ENCODE measurements at places on chromosomes 12 and 14.
A peak's percentile ranks its signal among the peaks of the same experiment; 100 is the strongest.

DNA sequence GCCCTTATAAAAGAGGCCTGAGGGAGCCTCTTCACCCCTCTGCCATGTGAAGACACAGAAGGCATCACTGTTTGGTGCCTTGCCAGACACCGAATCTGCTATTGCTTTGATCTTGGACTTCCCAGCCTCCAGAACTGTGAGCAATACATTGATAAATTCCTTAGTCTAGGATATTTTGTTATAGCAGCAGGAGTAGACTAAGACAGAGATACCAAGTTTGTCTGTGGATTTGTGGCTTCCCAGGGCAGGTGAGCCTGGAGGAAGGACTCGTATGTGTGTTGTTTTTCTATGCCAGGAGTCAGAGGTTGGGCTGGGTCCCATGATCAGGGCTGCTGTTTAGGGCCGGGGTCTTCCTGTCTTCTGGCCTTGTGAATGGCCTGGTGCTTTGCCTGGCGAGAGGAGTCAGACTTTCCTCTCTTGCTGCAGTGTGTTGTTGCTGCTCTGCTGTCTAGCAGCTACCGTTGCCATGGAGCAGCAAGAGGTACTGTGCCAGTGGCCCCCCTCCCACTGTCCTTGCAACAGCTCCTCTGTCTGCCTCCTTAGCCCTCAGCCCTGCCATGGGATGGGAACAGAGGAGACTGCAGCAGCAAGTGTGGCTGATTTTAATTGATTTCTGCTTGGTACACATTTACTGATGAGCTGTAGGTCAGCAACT, 111.2 kb downstream of the CHST11 start:
- no peak for DNase-seq

DNA sequence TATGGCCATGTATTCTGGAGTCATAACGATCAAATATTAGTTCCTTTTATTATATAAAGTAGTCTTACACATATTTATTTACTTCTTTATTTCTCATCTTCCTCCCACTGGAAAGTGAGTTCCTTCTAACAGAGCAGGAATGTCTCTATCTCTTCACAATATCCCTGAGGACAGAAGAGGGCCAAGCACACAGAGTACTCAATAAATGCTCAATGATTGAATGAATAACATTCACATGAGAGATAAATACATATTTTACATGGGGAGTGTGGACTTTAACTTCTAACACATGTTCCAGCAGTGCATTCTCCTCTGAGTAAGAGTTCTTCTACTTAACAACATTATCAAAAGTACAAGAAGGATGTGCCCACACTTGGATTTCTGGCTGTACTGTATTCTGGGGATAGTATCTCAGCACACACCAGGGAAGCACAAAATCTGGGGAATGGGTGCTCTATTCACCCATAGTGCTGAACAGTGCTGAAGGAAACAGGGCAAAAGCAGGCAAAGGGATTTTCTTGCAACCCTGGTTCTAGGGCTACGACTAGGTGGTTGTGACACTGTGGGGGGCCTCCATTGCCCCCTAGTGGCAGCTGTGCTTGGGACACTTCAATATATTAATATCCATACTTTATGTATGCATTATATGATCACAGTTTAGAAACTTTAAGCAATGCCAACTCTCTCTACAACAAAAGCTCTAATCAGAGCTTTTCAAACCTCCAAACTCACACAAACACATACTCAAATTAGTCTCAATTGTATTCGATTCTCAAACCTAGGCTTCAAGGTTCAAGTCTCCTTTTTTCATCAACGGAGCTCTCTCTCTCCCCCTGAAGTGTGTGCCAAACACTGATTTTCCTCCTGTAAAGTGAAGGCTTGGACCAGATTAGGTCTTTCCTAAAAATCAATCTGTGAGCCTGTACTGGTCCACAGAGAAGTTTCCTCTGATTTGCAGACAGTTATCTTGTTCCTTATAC, 115.5 kb downstream of the SLC2A13 start:
- DNase-seq, result peak; percentile 65

DNA sequence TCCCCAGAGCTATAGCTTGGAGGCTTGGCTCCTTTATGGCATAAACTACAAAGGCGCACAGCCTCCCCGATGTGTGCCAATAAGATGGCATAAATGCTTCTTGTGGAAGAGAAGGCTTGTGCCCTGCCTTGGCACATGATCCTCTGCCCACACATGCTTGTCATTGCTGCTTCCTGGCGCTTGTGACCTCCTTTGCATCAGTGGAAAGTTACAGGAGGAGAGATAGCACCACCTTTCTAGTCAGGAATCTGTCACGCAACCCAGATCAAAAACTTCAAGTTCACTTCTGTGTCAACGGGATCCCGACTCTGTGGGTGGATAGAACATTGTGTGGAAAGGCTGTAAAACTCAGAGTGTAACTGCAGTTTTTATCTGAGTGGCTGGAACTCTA, 183.8 kb upstream of the HIF1A start:
- DNase-seq, result no peak

DNA sequence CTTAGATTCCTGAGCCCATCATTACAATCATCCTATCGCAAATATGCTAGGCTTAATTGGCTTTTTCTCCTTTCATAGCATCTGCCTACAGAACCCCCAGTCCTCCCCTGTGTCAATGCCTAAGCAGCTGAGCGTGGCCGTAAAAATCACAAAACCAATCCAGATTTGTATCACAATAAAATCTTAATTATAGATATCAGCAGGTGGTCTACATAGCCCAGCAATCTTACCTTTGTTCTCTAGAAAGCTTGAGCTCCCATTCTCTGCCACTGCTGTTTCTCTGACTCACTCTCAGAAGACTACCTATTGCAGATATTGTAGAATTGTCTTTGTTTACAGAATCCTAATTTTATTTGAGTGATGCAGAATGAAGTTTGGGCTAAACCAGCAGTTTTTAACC, 37.9 kb upstream of the PPM1A start:
- DNase-seq, result no peak
